AG20443 (cell line): ENCODE measurements at places on chromosomes 6 and 20.
A peak's percentile ranks its signal among the peaks of the same experiment; 100 is the strongest.

- peak; percentile 72 for DNase-seq
Observed at GRCh38 chr6:56890683-56891429, 64.1 kb upstream of the BEND6 start.

- no peak for DNase-seq
Observed at GRCh38 chr6:86537292-86537861, 400.0 kb upstream of the HTR1E start.

DNA sequence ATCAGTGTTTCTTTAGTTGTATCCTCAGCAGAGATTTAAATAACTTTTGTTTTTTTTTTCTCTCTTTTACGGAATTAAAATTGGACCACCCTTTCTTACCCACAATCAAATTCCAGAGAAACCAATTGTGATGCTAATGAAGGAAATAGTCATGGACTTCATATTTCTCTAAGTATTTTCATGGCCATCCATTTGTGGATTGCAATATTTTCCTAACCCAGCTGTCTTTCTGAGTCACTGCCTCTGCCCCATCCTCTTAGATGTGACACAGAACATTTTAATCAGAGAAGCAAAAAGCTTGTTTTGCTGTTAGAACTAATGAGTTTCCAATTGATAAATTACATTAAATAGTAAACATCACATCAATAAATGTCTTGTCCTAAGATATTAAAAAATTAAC lies 405.5 kb upstream of the ADGRB3 start:
- DNase-seq = no peak

GRCh38 chr6:79557673-79558467 lies 20.6 kb upstream of the LCA5 start:
- DNase-seq = no peak

- no peak for DNase-seq
Observed at GRCh38 chr6:30957716-30958115, 16.9 kb downstream of the MUCL3 start.

DNA sequence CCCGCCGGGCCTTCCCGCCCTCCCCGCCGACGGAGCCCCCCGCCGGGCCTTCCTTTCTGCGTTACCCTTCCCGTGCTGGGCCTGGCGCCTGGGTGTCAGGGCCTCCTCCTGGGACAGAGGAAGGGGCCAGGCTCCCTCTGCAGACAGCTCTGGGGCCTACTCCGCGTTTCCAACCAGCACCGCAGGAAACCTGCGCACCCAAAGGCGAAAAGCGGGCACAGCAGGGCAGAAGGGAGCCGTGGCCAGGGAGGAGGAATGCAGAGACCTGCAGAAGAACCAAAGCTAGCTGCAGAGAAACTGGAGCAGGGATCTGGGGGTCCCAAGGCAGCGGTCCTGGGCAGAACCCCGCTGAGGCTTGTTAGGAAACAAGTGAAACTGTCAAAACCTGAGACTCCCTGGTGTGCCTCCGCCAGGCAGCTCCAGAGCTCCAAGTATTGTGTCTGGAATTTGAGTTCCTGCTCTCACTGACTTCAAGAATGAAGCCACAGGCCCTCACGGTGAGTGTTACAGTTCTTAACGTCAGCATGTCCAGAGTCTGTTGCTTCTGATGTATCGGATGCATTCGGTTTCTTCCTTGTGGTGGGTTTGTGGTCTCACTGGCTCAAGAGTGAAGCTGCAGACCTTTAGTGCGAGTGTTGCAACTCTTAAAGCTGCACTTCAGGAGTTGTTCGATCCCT lies 33.3 kb downstream of the IRF4 start:
- DNase-seq = no peak
